ENCODE measurements at places on chromosomes 12 and 14.

DNA sequence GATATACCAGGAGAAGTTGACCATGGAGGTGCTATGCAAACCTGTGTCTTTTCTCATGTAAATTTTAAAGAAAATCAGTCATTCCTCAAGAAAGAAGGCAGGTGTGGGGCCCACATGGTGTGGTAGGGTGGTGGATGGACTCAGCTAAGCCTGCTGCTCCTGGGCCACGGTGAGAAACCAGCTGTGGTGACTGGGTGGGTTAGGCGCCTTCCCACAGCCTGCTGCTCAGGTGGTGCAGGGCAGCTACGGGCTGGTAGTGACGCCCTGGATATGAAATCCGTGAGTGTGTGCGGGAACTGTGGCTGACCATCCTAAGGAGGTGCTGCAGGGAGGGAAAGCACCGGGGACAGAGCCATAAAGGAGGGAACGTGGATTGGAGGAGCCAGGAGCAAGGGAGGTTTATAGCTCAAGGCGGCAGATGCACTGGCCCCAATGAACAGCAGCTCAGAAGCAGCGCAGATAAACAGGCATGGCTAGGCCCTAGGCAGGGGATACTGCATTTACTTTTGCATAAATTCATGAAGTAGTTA, 408.8 kb downstream of the FUT8 start:
- DNase-seq, result no peak

GRCh38 chr14:26190646-26191045, 407.2 kb downstream of the NOVA1 start:
- no peak for DNase-seq

DNA sequence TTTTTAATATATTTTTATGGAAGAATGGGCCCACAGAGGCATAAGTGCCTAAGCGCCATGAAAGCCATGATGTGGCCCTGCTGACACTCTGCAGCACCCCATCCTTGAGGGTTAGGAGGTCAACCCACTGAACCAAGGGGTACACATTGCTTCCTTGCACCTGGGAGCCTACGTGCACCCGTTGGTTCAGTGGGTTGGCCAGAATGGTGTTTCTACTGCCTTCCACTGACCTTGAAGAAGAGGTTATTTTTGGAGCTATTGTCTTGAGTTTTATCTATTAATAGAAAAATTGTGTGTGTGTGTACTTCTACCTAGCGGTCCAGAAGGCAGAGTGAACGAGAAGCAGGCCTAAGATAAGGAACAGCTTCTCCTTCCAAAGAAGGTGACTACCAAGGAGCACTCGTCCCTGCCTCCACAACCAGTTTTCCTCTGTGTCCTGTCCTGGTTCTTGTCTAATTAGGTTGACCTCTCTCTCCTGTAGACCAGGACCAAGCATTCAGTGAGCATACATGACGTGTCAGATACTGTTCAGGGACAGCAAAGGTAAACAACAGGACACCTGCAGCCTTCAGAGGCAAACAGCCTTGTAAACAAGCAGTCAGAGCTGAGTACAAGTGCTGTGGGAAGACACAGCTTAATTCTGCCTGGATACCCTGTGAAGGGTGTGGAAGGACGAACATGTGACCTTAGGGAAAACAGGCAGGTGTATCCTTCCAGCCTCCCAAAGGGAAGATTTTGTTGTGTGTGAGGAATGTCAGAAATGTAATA, 30.4 kb upstream of the PLEK2 start:
- no peak for DNase-seq

DNA sequence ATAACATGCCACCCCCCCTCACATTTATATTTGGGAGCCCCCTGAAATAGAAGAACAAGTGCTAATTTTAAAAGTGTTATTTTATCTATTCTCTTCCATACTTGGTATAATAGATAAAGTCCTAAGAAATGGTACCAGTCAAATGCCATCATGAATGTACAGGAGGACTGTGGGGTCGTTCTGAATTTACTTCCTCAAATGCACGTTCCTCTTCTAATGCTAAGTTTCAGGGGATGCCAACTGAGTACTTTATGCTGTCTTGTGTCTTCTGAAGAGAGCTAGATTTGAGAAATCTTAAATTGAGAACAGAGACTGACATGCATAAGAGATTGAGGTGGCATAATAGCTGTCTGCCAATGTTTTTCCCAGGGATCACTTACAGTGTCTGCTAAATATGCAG, 59.0 kb downstream of the CFAP54 start:
- DNase-seq, result no peak
